Type B pancreatic cell (in vitro differentiated cells): ENCODE measurements at places on chromosomes 16 and 17. TPM values are rescaled to one million over a fixed set of nuclear protein-coding genes. Genes with fewer than 3 reads are reported as not detected.

GRCh38 chr16:592518-593306 lies 2.8 kb downstream of the RAB40C start:
- H3K27ac ChIP-seq, result peak overlapping the region; percentile 90
- H3K4me3 ChIP-seq, result peak overlapping the region; percentile 91
- peaks cover 13% of the 10 kb centered on the region for H3K36me3 ChIP-seq
- H3K27me3 ChIP-seq, result no peaks in the 10 kb centered on the region
- H3K4me1 ChIP-seq, result peaks cover 26% of the 10 kb centered on the region

DNA sequence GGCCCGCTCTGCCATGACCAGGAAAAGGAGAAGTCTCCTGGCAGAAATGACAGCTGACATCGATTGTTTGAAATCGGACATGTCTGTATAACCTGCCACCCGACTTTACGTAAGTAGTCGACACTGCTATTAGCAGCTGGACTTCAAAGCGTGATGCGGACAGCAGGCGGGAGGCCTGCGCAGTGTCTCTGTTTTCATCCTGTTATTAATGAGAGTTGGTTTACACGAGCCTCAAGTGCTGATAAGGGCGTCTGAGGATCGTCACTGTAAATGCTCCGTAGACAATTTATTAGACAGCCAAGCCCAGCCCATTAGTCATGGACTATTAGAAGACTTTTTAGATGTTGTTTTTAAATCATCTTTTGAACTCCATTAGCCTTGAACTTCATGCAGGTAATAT lies 328.3 kb downstream of the FOXL1 start:
- H3K27ac ChIP-seq, result peak overlapping the region; percentile 81
- H3K36me3 ChIP-seq, result no peaks in the 10 kb centered on the region
- peaks cover 63% of the 10 kb centered on the region for H3K27me3 ChIP-seq
- peaks cover 38% of the 10 kb centered on the region for H3K4me1 ChIP-seq

Gene GRIN2A
- 0.57 and 7.1 TPM in 2 replicates for total RNA-seq

Gene CENPV
- 42.9 and 152 TPM in 2 replicates for total RNA-seq

Gene HOXB9
- 1.6 and 9.4 TPM in 2 replicates for total RNA-seq
